ENCODE measurements at places on chromosomes 2 and 18. TPM values are rescaled to one million over a fixed set of nuclear protein-coding genes. Genes with fewer than 3 reads are reported as not detected.

The C1GALT1C1L gene
- polyA plus RNA-seq, result 0.42 TPM

The MYL12A gene
- polyA plus RNA-seq, result 487 TPM

The C2orf78 gene
- 0.02 TPM for polyA plus RNA-seq

The NXPH2 gene
- polyA plus RNA-seq, result 0.76 TPM
